ENCODE measurements at places on chromosomes 5 and 9.

DNA sequence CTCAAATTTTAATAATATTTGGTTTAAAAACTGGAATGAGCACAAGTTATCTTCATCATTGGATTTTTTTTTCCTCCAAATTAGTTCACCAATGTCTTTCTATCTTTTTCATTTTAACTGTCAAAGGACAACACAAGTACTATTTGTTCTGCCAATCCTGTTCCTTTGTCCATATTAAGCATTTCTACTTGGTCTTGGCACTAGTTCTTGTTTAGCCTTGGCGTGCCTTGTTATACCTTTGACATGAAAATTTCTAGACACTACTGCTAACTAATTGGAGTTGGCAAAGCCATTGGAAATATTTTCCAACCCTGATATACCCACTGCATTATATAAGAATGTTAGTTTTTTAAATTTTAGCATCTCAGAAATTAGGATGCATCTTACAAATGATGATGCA lies 3.8 kb downstream of the SPINK6 start:
- DNase-seq: no peak

DNA sequence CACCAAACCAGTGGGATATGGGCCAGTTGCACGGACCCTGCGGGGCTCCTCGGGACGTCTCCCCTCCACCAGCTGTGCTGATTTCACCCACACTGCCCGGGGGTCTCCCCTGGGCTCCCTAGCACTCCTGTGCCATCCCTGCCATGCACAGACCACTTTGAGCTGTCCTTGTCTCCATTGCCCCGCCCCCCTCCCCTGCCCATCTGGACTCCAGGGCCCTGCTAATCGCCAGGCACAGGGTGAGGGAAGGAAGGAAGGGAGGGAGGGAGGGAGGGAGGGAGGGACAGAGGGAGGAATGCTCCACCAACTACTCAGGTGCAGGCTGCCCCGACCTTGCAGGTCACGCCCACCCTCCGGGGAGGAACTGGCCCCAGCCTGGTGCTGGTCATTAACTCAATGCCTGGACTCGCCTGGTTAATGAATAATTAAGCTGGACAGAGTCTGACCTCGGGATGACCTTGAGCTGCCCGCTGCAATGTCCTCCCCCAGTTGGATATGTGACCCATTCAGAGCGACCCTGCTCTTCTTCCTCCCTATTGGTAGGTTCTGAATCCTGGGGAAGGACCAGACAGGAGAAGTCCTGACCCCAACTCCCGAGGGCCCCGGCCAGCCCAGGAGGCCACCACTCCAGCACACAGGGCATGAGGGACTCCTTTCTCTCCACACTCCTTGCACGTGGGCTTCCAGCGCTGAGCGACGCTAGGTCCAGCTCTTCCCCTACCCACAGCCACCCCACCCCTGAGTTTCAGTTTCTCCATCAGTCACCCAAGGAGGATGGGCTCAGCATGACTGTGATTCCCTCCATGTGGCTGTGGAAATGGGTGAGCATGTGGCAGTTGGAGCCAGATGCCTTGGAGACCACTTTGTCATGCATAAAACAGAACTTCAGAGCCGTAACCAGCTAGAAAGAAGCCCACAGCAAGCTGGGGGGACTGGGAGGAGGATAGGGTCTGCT lies 62.1 kb downstream of the C9orf50 start:
- no peak for DNase-seq

GRCh38 chr5:139481122-139481533 lies 1.4 kb downstream of the STING1 start:
- DNase-seq: no peak

- no peak for DNase-seq
Measured at GRCh38 chr9:70222354-70222753, 36.4 kb upstream of the SMC5 start.

- no peak for DNase-seq
Measured at GRCh38 chr9:29826421-29826820, 2253.1 kb upstream of the C9orf72 start.

GRCh38 chr9:69572611-69573010 lies 99.6 kb downstream of the APBA1 start:
- DNase-seq: no peak

DNA sequence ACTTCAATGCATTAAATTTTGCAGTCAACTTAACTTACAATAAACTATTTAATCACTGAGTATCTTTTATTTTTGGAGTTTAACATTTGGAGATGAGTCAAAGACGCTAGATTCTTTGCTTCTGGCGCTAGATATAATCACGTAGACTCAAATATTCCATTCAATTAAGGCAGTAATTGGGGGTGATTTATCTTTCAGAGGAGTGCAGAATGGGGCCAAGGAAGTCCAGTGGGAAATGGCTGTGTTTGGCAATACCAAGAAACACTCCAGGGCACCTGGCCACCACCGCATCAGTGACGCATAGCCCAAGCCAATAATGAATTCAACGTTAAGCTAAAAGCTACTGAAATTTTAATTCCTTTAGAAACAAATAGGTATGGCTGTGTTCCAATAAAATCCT lies 81.2 kb downstream of the PHAX start:
- no peak for DNase-seq

DNA sequence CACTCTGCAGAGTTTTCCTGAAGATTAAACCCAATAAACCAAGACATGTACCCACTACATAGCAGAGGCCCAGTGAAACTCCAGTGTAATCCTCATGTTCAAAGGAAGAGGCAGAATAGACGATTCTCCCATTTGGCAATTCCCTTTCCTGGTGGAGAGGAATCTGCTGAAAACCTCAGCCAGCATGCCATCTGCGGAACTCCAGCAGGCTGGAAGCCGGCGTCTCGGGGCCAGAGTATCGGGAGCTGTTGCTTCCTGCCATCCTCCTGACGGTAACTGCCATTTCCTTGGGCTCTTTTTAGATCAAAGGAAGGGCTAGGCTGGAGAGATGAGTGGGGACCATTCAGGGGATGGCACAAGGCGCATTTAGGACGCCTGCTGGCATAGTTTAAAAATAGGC lies 20.5 kb downstream of the NEURL1B start:
- no peak for DNase-seq

DNA sequence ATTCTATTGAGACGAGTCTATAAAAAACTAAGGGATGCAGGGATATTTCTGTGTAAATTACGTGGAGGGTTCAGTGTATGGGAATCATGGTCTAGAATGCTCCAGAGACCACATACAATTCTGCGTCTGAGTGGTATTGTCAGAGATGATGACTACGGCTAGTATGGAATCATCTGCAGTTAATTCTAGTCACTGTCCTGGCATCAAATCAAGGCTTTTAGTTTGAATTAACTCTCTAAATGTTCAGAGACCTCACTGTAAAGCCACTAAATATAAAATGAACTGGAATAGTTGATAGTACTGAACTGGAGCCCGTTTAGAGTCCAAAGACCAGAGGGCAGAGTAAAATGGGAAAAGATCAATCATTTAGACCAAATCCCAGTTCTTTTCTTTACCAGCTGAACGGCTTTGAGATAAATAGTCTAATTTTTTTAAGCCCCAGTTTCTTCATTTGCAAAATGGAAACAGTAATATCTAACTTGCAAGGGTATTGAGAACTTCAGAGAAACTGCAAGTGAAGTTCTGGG lies 599.8 kb downstream of the EBF1 start:
- DNase-seq: no peak

GRCh38 chr9:16154521-16155078 lies 601.8 kb downstream of the CCDC171 start:
- DNase-seq: no peak

Data from activated CD8-positive, alpha-beta memory T cell treated with anti-CD3 and anti-CD28 coated beads for 48 hours (primary cell).